ENCODE measurements at places on chromosomes 3 and 15.

DNA sequence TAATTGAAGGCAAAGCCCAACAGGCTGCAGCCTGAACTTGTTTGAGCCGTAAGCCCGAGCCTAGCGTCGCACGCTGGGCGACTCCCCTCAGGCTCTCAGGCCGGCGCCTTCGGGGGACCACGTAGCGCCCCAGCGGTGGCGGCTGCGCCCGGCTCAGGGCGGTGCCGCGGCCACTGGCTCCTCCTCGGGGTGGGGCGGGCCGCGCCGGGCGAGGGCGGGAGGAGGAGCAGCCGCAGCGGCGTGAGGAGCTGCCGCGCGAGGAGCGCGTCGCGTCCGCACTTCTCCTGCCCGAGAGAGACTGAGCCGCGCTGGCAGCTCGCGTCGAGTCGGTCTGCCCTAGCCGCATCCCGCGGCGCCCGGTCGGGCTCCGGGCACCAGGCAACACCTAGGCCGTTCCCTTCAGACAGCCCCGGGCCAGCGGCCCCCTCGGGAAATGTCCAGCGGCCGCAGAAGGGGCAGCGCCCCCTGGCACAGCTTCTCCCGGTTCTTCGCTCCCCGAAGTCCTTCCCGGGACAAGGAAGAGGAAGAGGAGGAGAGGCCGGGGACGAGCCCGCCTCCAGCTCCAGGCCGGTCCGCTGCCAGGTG, at the start of gene CRYBG3:
CRYBG3 (plus strand) TSS at position 238 of the 585 bp plus-strand sequence; CDS start at position 434, 196 bp downstream.
- DNase-seq, result peak; percentile 26

- DNase-seq, result no peak
Observed at GRCh38 chr15:73246898-73247297, 121.9 kb downstream of the HCN4 start.

DNA sequence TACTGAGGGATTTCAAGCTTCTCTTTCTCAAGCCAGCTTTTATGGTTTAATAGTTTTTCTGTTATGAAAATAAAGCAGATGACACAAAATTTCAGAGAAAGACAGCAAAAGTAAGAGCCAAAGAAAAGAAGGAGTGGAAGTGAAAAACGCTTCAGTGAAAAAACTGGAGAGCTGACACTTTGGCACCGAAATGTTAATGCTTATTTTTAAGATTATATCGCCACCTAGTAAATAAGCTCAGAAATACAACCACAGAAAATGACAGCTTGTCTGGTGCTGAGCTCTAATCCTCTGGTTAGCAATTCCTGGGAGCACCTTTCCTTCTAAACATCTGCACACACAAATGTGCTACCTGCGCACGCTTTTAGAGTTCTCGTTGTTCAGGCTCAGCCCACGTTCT, 101.6 kb downstream of the ZPLD1 start:
- DNase-seq, result peak; percentile 46

DNA sequence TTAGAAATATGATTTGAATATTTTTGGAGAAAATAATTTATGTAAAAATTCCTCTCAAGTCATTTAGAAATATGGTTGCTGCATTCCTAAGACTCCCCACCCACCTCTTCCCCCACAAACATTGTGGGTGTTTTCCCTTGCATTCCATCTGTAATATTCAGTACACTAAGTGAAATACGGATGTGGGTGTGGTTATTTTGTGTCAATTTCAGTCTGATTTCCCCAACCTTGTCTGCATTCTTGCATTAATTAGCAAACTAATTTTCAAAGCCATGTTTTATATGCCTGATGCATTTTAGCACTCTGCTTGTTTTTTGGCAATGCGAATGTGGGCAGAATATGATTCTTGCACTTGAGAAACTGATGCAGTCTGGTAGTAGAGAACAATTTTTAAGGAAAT, 408.3 kb upstream of the RGMA start:
- no peak for DNase-seq

DNA sequence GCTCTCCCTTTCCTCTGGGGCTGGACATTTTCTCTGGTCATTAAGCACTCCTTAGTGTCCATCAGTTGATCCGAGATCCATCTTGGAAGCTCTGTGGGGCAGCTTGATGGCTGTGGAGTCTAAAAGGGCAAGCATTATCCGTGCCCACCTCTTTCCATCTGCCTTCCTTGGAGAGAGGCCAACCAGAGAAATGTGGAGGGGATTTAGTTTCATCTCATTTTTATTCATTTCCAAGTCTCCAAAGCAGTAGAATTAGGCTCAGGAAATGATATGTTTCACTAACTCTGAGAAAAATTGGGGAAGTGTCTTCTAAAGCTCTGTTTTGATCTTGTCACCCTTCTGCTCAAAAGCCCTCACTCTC, 95.9 kb upstream of the KLHL25 start:
- DNase-seq, result no peak

DNA sequence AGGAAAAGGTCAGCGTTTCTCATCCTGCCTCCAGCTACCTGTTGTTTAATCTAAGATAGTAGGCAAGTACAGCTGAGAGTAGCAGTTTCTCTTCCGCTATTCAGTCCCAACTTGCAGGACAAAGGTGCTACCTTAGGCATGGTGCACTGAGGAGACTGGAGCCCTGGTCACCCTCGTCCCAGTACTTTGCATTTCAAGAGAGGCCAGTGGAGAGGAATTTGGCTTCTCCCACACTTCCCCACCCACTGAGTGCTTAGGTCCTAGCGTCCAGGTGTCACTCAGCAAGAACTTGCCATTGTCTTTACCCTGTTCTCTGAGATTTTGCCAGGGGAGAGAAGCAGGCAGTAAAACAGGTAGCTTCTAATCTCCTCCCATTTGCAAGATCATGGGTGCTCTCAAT, 12.5 kb upstream of the RPN1 start:
- DNase-seq, result no peak
